ENCODE measurements at places on chromosomes 16 and 17.

GRCh38 chr16:10189861-10190390 is 7.7 kb upstream of the GRIN2A start:
- DNase-seq, result no peak

GRCh38 chr17:1007310-1008007 is 10.5 kb downstream of the TIMM22 start:
- DNase-seq, result no peak

DNA sequence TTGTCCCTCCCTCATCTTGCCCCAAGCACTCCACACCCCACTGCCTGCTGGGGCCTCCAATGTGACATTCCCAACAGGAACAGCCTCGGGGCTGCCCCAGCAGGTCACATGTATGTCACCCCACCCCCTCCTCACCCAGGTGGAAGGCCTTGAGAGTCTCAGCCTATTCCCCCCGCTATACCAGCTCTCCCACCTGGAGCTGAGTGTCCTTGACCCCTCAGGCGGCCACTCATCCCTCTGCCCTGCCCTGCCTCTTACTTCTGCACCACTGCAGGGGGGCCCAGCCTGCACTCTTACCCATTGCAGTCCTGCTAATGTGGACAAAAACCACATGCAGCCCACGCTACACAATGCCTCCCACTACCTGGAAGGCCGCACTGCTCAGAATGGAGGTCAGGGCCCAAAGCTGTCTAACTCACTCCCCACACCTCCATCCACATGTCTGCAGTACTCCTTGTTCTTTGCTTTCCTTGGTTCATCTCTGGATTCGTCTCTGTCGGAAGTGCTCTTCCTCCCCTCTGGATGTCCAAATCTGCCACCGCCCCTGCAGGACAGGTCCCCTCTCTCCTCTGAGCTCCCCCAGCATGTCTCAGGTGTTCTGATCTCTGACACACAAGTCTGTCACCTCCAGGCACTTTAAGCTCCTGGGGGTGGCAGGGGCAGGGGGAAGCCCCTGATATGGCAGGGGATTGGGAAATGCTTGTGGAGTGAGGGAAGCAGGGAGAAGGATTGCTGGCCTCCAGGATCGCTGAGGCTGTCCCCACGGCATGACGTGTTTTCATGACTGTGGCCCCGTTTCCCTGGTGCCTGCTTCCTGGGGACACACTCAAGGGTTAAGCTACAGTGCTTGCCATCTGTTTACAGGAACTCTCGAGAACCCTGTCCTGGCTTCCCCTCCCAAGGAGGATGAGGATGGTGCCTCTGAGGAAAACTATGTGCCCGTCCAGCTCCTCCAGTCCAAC is 20.8 kb downstream of the TRPV2 start:
- DNase-seq, result no peak

GRCh38 chr17:58109197-58109596 is 26.0 kb downstream of the DYNLL2 start:
- DNase-seq, result no peak

DNA sequence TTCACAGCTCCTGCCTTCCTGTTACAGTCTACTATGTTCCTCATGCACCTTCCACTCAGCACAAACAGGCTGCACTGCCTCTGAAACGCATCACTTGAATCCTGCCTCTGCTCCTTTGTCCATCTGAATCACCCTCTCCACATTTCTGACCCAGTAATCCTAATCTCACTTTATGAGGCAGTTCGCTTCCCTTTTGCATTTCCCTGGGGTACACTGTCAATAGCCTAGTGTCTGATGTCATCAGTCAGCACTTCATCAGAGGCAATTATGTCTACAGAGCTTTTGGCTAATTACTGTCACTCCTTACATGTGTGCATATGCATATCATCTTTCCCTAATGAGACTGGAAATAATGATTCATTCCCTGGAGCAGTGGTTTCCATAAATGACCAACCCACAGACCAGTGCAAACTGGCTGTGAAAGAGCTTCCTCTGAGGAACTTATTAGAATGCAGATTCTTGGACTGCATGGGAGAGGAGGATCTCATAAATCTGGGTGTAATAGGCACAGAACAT is 23.6 kb downstream of the CA4 start:
- no peak for DNase-seq

DNA sequence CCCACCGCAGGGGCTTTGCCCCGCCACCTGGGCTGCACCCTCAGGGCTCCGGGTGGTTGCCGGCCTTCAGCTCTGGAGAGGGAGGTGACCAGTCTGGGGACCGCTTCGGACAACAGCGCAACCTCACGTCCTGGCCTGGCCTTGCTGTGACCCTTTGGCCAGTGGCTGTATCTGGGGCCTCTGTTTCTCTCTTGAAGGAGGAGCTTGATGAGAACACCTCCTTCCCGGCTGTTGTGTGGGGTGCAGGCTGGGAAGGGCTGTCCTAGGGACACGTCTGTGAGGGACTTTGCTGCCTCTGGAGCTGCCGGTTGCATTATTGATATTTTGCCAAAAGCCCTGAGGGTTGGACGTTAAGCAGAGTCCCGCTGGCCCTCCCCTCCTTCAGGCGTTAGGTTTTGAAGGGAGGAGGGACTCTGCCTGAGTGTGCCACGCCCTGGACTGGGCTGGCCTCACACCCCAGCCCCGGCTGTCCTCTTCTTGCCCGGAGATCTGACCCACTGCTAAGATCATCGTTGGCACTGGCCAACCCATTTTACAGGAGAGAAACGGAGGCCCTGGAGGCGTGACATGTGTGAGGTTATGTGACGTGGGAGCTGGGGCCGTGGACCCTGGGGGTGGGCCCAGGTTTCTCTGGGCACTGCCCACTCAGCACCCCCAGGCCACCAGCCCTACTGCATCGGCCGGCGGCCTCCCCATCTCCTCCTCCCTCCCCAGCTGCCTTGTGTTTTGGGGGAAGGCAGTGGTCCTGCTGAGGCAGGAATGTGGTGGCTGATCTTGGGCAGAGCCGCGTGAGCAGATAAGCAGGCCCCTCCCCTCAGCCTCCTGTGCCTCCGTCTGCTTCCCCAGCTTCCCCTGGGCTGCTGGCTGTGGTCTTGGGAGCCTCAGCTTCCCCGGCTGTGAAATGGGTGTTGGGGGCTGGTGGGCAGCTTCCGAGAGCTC is 8.5 kb downstream of the ZFPM1 start:
- DNase-seq, result no peak

DNA sequence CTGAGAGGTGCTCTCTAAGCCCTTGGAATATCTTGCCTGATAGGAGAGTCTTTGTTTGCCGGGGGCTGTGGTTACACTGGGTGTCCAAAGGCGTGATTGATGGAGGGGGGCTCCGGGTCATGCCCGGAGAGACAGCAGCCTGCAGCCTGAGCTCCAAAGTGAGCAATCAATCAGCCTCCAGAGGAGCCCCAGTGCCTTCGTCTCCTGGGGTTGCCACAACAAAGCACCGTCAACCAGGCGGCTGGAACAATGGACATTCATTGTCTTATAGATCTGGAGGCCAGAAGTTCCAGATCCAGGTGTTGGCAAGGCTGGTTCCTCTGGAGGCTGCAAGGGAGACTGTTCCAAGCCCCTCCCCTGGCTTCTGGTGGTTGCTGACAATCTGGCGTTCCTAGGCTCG is 24.0 kb upstream of the GINS2 start:
- DNase-seq, result no peak

DNA sequence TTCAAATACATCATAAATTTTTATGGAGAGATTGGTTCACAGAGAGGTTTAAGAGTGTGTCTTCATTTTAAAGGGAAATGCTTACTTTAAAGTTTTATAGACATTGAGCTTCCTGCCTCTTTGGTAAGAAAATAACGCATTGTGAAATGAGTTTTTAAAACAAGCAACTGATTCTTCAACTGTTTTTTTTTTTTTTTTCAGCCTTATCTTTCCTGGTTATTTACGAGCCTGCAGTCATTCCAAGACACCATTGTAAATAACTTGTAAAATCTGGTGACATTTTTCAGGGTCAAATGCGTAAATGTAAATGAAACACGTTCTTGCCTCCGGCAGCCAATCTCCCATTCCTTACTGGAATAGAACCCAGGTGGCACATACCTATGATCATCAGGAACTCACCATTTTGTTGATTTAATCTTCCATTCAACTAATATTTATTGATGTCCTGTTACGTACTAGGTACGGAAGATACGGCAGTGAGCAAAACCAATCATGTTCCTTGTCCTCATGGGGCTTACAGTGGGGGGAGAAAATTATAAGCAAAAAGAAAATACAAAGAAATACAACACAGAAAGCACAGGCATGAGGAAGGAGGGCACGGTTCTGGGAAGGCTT is 33.2 kb upstream of the CDYL2 start:
- no peak for DNase-seq

DNA sequence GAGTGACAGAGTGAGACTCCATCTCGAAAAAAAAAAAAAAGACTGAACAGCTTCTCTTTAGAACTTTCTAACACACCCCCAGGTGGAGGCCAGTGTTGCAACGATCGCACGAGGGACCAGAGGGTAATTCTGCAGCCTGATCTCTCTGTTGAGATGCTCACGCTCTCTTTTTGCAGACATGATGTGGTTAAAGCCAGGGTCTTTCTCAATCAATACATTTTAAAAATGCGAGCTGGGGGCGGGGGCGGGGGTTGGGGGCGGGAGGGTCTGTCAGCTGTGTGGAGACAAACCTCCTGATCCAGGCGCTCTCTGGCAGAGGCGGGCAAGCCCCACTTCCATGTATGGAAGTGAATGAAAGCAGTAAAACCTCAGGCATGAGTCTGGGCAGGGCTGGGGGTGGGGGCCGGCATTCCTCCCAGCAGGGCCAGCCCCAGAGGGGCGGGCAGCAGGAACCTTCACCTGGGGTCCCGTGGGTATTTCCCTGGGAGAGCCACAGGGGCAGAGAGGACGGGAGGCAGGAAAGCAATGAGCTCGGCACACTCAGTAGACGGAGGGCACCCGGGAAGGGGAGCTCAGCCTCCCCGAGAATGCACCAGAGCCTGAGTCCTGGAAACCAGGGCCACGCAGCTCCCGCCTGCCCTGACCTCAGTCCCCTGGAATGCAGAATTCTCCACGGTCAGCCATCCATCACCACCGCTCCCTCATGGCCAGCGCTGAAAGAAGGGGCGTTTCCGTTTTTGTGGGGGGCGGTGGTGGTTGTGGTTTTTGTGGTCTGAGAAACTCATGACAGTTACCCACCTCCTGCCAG is 28.0 kb downstream of the NXN start:
- no peak for DNase-seq
